CD4-positive, alpha-beta T cell treated with Interleukin-17A for 4 hours (primary cell): ENCODE measurements at places on chromosomes 5 and 9.

- DNase-seq = no peak
Observed at GRCh38 chr5:133402775-133403174, 209.6 kb downstream of the FSTL4 start.

DNA sequence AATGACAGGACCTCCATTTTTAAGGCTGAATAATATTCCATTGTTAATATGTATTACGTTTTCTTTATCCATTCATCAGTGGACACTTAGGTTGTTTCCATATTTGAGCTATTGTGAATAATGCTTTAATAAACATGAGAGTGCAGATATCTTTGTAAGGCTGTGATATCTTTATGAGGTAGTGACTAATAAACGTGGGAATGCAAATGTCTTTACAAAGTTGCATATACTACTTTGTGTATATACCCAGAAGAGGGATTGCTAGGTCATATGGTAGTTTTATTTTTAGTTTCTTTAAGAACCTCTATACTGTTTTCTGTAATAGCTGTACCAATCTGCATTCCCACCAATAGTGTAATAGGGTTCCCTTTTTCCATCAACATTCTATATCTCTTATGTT lies 148.7 kb downstream of the FOCAD start:
- no peak for DNase-seq

DNA sequence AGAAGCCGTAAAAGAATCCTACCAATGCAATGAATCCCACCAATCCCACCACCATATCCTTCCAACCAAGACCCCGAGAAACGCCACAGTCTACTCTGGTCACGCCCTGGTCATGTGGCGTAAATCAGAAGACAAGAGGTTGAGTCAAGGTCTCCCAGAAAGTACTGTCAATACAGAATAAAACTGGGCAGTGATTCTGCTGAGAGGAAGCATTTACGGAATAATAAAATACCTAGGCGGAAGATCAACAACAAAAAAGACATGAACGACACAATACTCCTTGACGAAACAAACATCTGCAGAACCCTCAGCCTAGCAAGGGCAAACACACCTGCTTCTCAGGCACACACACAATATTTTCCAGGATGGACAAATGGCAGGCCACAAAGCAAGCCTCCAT lies 62.8 kb downstream of the GOLM1 start:
- DNase-seq = no peak

DNA sequence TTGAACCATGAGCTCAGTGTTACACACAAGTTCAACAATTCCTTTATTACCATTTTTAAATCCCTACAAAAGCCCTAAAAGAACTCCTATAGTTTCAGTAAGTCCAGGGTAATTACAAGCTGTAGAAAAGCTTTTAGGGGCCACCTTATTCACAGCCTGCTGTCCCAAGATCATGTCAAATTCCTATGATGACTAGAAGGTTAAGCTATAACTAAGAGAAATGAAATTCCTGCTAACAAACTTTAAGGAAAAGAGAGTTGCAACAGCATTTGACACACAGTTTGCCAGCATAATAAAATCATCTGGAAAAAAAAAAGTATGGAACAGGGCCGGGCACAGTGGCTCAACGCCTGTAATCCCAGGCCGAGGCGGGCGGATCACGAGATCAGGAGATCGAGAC lies 31.5 kb downstream of the TMEM245 start:
- no peak for DNase-seq

DNA sequence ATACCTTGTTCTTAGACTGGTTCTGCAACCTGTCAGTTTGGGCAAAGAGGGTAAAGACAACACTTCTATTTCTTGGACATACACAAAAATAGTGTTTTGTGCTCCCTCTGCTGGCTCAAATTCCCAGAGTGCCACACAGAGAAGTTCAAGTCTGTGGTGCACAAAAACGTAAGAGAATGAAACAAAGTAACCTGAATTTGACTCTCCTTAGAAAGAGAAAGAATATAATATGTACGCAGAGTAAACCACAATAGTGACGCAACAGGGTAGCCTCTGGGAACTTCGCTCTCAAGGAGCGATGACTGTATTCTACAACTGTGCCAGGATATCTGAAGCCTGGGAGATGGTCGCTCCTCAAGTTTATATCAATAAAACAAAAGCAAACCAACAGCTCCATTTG lies 18.5 kb downstream of the DDX31 start:
- no peak for DNase-seq

DNA sequence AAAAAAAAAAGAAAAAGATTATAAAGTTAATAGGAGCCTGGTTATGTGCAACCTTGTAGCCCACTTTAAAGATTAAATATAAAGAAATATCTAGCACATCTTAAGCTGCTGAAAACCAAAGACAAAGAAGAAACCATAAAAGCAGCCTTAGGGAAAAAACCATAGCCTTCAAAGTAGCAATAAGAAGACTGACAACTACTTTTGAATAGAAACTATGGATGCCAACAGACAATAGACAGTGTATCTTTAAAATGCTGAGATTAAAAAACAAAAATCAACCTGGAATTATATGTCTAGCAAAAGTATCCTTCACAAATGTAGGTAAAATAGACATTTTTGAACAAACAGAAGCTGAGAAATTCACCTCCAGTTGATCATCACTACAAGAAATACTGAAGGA lies 3.4 kb upstream of the KIF12 start:
- DNase-seq = no peak

DNA sequence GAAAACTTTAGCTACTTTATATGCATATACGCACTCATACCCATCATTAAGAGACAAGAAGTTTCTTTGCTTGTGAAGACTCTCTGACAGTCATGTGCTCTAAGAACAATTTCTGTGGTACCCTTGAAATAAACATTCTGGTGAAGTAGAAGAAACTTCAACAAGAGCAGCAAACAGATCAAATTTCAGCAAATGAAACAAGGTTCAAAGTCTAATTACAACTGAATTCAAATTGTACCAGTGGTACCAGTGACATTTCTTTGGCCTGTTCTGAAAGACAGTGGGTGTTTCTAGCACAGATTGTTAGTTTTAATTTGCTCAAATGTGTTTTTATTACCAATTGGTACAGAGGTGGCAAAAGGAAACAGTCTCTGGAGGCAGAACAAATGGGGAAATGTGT lies 391.0 kb downstream of the CHSY3 start:
- DNase-seq = no peak

DNA sequence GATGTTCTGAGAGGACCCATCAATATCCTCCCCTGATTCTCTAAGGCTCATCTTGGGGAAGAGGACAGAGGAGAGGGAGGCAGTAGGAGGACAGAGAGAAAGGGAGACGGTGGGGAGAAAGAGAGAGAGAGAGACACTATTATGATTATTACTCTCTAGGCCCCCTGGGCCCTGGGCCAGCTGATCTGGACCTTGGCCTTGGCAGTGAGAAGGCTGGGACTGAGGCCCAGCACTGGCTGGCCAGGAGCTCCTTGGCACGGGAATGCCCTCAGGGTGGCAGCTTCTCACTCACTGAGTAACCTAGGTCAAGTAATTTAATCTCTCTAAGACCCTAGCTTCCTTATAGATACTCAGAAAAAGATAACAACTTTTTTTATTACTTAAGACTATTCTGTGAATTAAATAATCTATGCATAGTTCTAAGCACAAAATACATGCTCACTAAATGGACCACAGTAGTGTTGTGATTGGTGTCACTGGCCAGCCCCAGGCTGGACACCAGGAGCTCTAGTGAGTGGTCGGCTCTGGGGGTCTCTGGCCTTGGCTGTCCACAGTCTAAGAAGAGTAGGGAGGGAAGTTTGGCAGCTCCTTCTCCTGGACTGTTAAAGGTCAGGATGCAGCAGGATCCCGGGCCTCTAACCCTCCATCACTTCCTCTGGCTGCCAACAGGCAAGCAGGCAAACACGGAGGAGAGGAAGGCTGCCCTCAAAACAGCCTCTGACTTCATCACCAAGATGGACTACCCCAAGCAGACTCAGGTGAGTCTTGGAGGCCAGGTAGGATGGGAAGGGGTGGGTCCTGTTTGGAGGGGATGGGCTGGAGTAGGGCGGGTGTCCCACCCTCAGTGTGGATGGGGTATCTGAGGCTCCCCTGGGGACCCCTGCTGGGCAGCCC lies 50.0 kb downstream of the GSN start:
- no peak for DNase-seq

- DNase-seq = no peak
Observed at GRCh38 chr5:107263387-107264018, 407.2 kb downstream of the EFNA5 start.

DNA sequence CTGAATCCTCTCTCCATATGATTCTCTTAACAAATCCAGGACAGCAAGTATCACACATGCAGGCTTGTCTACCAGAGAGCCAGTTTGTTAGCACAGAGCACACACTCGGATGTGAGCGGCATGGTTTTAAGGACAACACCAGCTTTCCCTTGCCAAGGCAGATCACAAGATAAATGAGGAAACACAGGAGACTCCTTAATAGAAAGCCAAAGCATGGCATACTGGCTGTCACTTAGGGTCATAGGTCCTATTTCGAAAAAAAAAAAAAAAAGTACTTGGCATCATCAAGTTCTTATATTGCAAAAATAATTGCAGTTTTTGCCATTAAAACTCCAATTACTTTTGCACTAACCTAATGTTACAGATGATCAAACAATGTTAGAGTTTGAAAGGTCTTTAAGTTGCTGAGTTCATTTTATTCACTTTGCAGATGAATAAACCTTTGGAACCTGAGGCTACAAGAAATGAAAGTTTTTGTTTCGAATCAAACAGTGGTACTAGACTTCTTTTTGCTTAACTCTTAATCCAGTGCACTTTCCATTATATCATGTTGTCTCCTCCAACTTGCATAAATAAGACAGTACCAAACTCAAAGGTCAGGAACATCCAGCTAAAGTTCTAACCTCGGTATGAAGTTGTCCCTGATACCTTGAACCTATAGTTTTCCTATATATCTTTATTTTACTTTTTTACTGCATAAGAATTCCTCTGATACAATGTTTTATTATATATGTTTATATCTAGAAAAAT lies 138.5 kb downstream of the MPDZ start:
- no peak for DNase-seq

DNA sequence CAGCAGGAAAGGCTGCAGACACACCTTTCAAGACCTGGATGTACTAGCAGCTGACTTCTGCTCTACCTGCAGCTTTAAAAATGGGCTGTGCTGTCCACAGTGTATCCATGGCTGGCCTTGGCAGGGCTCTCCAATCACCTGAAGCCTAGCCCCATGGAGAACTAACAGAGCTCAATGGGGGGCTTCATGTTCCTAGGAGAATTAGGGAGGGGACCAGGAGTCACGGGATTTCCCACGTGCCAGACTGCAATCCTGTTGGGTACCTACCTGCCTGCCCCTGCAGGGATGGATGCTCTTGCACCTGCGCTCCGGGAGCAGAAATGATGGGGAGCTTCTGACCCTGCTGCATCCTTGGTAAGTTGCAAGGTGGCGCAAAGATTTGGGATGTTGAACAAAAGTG lies 462.1 kb downstream of the ICE1 start:
- no peak for DNase-seq

DNA sequence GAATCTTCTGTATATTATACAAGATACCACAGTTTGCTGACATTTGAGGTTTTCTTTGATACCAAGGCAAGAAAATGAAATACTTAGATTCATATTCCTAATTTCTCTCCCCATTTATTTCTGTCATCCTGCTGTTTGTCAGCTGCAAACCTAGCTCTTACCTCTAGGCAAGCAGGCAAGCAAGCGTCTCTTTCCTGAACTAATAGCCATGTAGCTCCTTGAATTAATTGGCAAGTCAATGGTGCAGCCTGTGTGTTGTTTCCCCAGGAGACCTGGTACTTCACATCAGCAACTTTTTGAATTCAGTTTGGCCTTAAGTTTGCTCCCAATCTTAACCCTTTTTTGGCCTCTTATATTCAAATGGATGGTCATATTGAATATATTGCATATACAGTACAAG lies 573.6 kb upstream of the ARRDC3 start:
- no peak for DNase-seq

GRCh38 chr9:126439402-126439765 lies 112.8 kb downstream of the MVB12B start:
- DNase-seq = no peak

DNA sequence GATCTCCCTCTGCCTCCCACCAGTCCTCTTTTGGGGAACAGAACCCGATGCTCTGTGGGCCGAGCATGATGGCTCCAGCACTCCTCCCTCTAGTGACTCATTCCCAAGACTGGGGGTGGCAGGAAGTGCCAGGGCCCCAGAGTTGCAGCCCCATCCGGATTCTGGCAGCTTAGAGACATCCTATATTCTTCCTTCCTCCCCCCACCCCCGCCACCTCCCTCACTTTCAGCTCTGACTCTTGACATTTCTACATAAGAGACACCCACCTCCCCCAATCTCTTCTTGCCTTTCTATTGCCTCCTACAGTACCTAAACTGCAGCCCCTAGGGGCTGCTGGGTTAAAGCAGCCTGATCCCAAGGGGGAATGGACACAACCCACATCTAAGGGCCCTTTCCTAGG lies 47.1 kb upstream of the MATR3 start:
- peak; percentile 45 for DNase-seq

- DNase-seq = no peak
Observed at GRCh38 chr5:107590686-107591085, 80.1 kb downstream of the EFNA5 start.

DNA sequence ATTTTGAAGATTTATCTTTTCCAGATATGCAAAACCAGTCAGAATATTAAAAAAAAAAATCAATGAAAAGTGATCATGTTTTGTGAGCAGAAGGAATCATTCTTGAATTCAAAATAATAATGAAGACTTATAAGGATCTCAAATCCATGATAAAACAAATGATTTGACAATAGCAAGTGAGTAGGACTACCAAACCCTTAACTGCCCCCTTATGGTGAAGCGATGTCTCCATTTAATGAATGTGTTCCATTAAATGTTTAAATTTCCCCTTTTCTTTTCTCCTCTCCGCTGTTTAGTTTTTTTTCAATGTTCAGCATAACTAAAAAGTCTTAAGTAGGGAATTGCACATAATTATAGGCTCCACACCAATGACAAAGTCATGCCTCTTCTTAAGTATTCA lies 12.2 kb upstream of the MARCHF3 start:
- no peak for DNase-seq

- no peak for DNase-seq
Observed at GRCh38 chr5:170741801-170742200, 41.7 kb upstream of the GABRP start.

- no peak for DNase-seq
Observed at GRCh38 chr9:78253285-78253684, 17.4 kb downstream of the CEP78 start.

DNA sequence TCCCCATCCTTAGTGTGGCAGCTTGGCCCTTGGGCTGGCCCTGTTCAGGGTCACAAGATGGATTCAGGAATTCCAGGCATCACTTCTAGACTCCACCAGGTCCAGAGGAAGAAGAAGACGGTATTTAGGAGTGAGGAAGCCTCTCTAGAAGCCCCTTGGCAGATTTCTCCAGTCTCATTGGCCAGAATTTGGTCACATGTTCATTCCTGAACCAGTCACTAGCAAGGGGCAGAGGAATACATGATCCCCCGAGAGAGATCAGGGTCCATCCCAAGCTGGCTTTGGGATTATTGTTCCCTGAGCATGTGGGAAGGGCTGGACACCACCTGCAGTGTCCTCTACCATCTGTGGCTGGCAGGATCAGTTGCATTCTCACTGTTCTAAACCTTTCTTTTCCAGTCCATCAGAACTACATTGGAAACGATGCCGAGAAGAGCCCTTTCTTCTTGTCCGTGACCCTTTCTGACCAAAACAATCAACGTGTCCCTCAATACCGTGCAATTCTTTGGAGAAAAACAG lies 48.5 kb downstream of the GARNL3 start:
- no peak for DNase-seq
